ENCODE measurements at places on chromosomes 3 and 15.

GRCh38 chr3:83842511-83842910 lies 1116.3 kb upstream of the CADM2 start:
- DNase-seq, result no peak
- H3K4me1 ChIP-seq, result no peaks in the 10 kb centered on the region
- no peaks in the 10 kb centered on the region for H3K36me3 ChIP-seq
- no peaks in the 10 kb centered on the region for H3K27me3 ChIP-seq
- no peak overlapping the region for H3K27ac ChIP-seq

DNA sequence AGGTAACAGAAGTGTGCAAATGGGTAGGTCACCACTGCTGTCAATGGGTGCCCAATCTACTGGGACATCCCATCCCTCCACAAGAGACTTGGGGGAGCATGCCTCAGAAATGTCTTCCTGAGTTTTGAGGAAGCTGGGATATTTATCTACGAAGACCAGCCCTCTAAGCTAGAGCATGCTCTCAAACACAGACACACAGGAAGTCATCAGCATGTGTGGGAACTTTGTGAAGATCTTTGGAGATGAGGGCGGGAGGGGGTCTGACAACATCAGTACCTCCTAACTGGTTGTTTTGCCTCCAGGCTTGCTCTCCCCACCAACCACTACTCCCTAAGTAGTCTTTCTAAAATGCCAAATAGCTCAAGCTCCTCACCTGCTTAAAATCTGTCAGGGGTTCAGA lies 3.5 kb upstream of the MEF2A start:
- no peaks in the 10 kb centered on the region for H3K4me1 ChIP-seq
- no peak overlapping the region for H3K4me3 ChIP-seq
- no peaks in the 10 kb centered on the region for H3K36me3 ChIP-seq
- H3K27me3 ChIP-seq, result no peaks in the 10 kb centered on the region

- no peak for DNase-seq
- peak overlapping the region; percentile 87 for H3K27ac ChIP-seq
- H3K4me3 ChIP-seq, result no peak overlapping the region
- H3K27me3 ChIP-seq, result no peaks in the 10 kb centered on the region
- peaks cover 22% of the 10 kb centered on the region for H3K4me1 ChIP-seq
Measured at GRCh38 chr15:39623529-39623931, 42.7 kb downstream of the THBS1 start.

DNA sequence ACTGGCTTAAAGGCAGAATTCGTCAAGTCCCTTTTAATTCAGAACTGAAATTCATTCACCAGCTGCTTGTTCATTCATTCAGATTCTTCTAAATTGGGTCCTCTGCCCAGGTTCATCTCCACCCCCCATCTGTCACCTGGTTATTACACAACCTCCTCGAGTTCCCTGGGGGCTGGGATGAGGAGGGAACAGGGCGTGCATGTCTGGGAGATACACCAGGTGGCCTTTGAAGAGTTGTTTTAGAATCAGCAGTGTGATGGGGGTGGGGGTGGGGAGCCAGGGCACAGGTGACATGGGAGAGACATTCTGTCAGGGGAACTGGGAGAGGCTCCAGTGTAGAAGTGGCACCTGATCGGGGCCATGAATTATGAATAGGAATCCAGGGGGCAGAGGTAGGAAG lies 8.2 kb downstream of the SNX33 start:
- H3K27ac ChIP-seq, result no peak overlapping the region
- no peaks in the 10 kb centered on the region for H3K27me3 ChIP-seq
- peaks cover 24% of the 10 kb centered on the region for H3K4me1 ChIP-seq
- no peak overlapping the region for H3K4me3 ChIP-seq

GRCh38 chr3:187288131-187288854 lies 3.2 kb downstream of the MASP1 start:
- no peak for DNase-seq
- H3K36me3 ChIP-seq, result no peaks in the 10 kb centered on the region
- no peaks in the 10 kb centered on the region for H3K4me1 ChIP-seq

- no peaks in the 10 kb centered on the region for H3K4me1 ChIP-seq
- H3K27me3 ChIP-seq, result no peaks in the 10 kb centered on the region
- H3K4me3 ChIP-seq, result no peak overlapping the region
- no peaks in the 10 kb centered on the region for H3K36me3 ChIP-seq
- no peak for DNase-seq
Measured at GRCh38 chr3:43366481-43366880, 80.1 kb downstream of the SNRK start.

Data from colonic mucosa (tissue), 4 donors.